ENCODE measurements at places on chromosomes 3 and 15.

DNA sequence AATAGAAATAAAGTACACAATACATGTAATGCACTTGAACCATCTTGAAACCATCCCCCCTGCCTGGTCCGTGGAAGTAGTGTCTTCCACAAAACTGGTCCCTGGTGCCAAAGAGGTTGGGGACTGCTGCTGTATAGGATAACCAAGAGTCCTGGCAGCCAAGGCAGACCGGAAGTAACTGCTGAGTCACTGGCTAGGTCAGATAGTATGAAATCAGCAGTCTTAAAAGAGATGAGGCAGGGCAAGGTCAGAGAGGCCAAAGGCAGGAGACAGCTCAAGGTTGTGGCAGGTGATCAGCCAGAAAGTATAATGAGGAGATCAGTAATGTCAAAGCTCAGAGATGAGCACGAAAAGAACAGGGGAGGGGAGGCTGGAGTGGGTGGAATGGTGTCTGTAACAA, 60.2 kb downstream of the MAP3K13 start:
- DNase-seq, result no peak

DNA sequence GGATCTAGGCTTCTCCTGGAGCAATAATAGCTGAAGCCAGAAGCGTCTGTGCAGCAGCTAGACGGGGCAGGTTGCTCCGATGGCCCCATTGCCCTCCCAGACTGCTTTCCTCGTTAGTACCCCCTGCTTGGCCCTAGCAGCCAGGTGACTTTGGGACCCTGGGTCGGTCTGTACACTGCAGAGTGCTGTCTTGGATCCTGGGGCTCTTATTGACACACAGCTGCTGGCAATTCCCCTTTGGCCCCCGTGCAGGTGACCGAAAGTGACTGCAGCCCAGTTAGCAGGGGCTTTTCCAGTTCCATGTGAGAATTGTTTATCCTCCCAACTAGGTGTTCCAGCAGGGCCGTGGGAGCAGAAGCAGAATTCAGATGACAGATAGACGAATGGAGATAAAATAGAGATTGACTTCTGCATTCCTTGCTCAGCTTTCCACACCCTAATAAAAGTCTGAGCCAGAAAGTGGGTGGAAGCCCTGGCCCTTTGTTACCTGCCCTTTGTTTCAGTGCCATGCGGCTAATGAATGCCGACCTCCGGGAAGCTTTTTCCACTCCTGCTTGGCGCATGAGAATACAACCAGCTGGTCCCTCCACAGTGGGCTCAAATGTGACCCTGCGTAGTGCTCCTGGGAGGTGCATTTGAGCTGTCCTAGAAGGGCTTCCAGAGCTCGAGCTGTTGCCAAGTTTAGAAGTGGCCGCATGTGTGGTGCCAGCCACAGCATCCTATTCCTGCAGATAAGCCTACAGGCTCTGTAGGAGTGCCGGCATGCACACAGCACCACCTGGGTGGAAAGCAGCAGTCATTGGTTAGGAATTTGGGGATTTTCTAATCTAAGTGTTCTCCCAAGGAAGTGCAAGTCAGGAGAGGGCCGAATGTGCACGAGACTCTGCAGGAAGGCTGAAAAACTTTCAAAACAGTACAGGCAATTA, 94.4 kb downstream of the SLCO3A1 start:
- no peak for DNase-seq

DNA sequence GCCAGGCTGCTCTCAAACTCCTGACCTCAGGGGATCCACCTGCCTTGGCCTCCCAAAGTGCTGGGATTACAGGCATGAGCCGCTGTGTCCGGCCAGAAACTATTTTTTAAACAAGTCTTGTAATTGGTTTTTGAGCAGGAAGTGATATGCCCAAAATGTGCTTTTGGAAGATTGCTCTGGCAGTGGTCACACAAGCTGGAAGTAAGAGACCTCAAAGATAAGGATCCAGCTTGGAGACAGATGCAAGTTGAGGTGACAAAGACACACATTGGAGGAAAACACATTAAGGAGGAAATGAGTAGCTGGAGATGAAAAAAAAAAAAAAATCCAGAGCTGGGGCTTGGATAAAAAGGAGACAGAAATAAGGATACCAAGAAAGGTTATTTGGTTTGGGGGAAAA, 6.3 kb downstream of the TM4SF18 start:
- DNase-seq, result no peak

DNA sequence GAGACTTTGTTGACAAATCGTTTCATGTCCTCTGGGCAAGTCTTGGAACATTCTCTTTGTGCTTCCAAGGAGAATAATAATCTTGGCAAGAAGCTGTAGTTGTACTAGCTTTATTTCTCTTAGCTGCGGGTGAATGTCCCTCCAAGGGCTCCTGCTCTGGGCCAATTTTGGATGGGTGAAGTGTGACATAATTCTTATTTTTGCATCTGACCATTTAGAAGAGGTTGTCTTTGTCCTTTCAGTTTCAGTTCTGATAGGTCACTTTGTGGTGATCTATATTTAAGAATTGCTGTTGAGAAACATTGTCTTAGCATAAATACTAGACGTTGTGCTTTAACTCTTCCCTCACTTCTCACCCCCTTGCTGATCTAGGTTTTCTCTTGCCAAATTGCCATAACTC, 164.8 kb upstream of the RORA start:
- no peak for DNase-seq

- DNase-seq, result no peak
Measured at GRCh38 chr3:100864471-100865250, 128.6 kb downstream of the ABI3BP start.

- no peak for DNase-seq
Measured at GRCh38 chr15:45089712-45090373, 24.1 kb downstream of the DUOX2 start.

DNA sequence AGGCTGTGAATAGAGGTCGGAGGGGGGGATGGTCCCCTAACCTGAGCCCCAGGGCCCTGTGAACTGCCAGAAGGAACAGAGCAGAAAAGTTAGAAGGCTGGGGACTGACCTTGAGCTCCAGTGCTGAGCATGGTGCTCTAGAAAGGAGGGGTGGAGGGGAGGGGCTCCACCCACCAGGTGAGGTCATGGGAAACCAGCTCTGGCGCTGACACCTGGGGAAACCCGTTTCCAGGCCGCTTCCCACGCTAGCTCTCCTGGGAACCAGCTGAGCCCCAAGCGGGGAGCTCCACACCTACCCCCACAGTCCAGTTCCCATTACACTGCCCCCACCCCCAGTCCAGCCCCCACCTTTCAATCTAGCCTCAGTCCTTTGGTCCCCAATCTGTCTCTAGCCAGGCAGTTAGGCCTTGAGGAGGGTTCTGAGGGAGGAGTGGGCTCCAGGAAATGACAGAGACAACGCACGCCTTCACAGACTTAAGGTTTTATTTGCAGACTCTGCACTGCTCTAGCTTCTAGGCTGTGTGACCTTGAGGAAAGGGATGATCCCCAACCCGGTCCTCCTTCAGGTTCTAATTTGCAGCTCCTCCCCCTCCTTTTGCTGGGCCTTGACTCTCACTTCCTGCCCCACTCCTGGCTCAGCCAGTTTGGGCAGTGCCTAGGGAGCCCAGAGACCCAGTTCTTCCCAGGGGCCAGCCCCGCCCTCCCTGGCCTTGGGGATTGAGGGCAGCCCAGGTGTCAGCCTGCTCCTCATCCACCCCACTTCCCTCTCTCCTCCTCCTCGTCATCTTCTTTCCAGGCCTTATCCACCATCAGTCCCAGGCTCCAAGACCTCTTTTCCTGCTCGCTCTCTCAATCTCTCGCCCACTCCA, 2.1 kb downstream of the RHOV start:
- DNase-seq, result no peak

DNA sequence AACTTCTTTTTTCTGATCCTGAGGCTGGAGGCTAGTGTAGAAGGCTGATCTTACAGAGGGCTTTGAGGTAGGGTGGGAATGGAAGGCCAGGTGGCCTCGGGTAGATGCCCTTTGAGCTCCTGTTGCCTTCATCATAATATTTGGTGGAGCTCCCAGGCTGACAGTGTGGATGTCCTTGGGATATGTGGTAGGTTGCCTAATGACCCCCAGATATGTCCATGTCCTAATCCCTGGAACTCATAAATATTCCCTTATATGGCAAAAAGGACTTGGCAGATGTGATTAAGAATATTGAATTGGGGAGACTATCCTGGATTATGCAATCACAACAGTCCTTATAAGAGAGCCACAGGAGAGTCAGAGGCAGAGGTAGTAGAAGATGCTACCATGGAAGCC, 5.5 kb downstream of the ADAMTSL3 start:
- DNase-seq, result no peak
